A549 treated with RU486 at 1 μM for 4 hours (cell line): ENCODE measurements at places on chromosomes 12 and 14. TPM values are rescaled to one million over a fixed set of nuclear protein-coding genes. Genes with fewer than 3 reads are reported as not detected.

The DNAJC22 gene
- total RNA-seq: 17.9 to 22.7 TPM (median 21.7 TPM) in 5 replicates

The RACGAP1 gene
- total RNA-seq: 71.1 to 89.0 TPM (median 77.0 TPM) in 5 replicates

The FAM181A gene
- not detected in 5 replicates for total RNA-seq

The FGD6 gene
- 12.8 to 17.5 TPM (median 16.3 TPM) in 5 replicates for total RNA-seq

The KCNJ8 gene
- total RNA-seq: 0.30 to 0.51 TPM (median 0.44 TPM) in 5 replicates

The PMEL gene
- 0.75 to 1.4 TPM (median 0.87 TPM) in 5 replicates for total RNA-seq

The ZNF268 gene
- total RNA-seq: 9.2 to 17.8 TPM (median 10.1 TPM) in 5 replicates

The MIA2 gene
- total RNA-seq: 14.8 to 25.4 TPM (median 22.1 TPM) in 5 replicates

The TEX22 gene
- 0.17 to 0.77 TPM (median 0.41 TPM) in 4 of 5 replicates, not detected in the other for total RNA-seq
